Epithelial cell of prostate (primary cell): ENCODE measurements at places on chromosomes 3 and 15.

- DNase-seq: no peak
Measured at GRCh38 chr3:129025691-129026435, 24.8 kb downstream of the EFCC1 start.

DNA sequence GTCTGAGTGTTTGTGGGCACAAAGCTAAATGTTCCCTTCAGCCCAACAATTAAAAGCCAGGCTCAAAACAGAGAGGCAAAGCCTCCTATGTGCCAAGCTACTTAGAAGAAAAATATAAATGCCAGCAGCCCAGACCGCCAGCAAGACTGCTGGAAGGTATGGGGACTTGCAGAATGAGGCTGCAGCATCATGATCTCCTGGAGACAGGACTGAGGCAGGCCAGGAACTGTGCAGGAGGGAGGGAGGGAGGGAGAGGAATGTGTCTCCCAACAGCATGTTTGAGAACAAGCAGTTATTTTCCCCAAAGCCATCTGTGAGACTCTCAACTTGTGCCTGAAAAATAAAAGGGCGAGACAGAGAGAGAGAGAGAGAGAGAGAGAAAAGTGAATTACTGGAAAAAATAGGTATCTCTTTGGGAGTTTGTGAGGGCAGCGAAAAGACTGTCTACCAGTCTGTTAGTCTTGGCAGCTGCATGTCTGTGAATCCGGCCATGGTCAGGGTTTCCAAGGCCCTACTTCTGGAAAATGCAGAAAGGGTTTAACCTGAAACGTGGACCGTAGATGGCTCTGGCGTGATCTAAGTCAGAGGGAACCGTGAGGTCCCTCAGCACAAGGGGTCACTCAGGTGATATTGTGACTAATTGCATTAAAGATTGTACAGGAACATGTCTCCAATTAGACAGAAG lies 139.7 kb upstream of the COL8A1 start:
- no peak for DNase-seq

DNA sequence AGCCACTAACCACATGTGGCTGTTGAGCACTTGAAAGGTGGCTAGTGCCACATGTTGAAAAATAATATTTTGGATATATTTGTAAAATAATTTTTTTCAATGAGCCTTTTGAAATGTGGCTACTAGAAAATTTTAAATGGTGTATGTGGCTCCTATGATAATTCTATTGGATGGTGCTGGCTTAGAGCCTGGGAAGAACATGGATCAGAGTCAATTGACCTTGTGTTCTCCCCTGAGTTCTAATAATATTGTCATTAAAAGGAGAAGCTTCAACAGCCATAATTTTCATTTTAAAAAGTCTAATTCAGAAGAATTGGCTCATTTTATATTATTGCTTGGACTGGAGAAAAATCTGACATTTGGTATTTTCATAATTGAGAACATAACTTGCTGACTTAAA lies 167.3 kb downstream of the LPP start:
- no peak for DNase-seq

GRCh38 chr3:143363276-143363675 lies 243.7 kb downstream of the CHST2 start:
- DNase-seq: no peak

- DNase-seq: peak; percentile 44
Measured at GRCh38 chr3:44568561-44568960, 13.6 kb downstream of the ZKSCAN7 start.

DNA sequence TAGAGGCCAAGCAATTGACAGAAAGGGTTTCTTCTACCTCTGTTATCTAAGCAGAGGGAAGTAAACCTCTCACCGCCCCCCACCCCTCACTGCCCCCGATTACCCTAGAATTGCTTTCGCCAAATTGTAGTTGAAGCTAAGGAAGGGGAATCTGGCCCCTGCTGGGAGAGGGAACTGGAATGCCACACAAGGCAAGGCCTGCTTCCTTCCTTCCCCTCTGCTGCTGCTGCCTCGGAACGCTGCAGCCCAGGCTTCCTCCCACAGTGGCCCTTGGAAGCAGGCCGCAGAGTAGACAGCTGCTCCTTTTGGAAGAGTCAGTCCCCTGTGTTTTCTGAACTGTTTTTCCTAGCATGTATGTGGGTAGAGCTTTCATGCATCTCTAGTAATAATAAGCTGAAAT lies 21.6 kb downstream of the RLBP1 start:
- no peak for DNase-seq

DNA sequence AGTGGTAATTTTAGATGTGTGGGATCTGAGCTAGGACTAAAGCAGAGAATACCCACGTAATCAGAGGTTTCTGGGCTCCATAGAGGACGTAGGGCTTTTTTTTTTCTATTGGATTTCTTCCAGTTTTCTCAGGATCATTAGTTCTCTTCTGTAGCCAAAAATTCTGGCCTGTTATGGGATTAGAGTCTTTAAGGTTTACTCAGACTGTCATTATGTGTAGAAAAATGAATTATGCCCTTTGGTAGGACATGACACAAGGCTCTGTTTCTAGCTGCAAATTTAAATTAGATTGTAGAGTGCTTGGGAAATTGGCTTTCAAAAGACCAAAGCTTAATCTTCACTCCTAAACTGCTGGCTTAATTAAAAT lies 1.9 kb downstream of the SETD5 start:
- no peak for DNase-seq

DNA sequence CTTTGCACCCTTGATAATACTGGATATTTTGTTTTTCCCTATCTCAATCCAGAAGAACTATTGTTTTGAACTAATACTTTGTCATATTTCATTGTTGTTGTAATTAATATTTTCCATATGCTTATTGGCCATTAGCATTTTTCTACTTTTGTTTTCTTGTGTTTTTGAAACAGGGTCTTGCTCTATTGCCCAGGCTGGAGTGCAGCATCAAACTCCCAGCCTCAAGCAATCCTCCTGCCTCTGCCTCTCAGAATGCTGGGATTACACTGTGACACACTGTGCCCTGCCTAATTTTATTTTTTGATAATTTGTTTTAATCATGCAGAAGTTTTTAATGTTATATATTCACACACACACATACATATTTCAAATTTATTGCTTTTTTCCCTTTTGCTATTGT lies 3.4 kb upstream of the RPS27L start:
- DNase-seq: no peak

GRCh38 chr3:159266779-159267178 lies 464.9 kb downstream of the MFSD1 start:
- no peak for DNase-seq

DNA sequence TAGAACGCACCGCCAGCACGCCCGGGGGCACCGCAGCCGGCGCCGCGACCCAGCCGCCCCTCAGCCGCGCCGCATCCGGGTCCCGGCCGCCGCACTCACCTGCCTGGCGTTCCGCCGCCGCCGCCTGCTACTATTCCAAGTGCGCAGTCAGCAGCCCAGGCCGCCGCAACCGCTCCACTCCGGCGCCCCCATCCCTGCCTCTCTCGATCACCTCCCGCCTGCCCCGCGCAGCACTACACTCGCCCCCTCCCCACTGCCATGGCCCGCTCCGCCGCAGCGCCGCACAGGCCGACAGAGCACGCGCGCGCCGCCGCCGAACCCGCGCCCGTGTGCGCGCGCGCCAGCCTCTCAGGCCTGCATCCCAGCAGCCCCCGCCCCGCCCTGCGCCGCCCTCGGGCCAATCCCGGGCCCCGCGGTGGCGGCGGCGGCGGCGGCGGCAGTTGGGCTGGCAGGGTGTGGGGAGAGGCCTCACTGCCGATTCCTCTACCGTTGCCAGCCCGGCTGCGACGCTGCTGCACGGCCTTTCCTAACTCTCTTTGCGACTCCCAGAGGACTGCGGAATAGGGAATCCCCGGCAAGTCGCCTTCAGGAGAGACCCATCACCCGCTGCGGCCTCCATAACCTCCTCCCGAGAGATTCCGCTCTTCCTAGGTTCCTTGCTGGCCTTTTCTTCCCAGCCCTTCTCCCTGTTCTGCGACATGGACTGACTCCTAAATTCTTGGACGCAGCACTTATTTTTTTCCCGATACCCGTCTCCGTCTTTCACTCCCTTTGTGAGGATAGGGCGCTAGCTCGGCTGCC lies at the start of gene PIK3CB:
TSS of gene PIK3CB (minus strand) at position 333 of the 801 bp plus-strand sequence. CDS start 75,585 bp downstream, outside the sequence.
- no peak for DNase-seq

GRCh38 chr15:73357999-73358665 lies 10.6 kb downstream of the HCN4 start:
- no peak for DNase-seq

- no peak for DNase-seq
Measured at GRCh38 chr15:39145854-39146625, 434.8 kb upstream of the THBS1 start.

- no peak for DNase-seq
Measured at GRCh38 chr3:171804618-171805389, 5.5 kb downstream of the PLD1 start.

GRCh38 chr3:181362378-181362777 lies 349.3 kb upstream of the SOX2 start:
- peak; percentile 20 for DNase-seq

GRCh38 chr15:91291673-91292072 lies 191.6 kb downstream of the SV2B start:
- DNase-seq: no peak

DNA sequence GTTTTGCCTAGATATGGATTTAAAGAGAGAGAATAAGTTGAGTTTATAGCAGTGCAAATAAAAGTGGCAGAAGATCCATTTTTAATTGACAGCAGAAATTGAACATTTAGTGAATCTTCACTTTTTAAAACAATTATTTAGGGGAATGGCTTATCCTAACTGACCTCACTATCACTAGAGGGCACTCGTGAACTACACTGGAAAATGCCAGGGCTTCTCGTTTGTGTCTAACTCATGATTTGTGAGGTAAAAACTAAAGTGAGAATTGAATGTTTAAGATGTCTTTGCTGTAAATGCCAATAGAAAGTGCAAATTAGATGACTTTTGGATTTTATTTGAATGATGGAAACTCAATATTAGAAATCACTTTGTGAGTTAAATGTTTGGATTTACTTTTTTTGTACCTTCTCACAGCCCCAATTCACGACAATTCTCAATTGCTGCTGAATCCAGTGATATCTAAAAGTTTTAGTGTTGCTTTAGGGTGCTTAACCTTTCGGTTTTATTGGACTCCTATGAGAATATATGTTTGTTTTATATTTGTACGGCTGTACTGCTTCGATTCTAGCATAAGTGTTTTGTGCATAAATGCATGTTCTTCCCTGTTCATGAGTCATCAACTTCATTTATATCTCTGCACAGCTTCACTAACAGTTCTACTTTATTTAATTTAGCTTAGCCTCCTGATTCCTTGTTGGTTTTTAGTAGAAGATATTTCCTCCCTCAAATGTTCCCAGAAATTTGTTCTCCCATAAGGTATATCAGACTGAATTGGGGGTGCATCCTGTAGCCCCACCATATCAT lies 462.1 kb downstream of the MFSD1 start:
- DNase-seq: no peak

DNA sequence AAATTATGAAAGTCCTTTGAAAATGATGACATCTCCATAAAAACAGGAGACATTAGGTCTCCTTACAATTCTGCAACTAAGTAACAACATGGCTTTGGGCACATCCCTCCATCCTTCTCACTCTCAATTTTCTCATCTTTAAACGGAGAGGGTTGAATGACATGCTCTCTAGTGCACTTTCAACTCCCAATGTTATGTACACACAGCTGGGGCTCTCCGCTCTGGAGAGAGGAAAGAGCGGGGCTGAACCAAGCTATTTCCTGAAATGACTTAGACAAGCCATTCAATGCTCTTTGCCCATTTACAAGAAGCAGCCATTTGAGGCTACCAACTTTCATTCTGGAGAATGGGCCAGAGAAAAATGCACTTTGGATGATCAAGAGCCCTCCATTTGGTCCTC lies 144.2 kb upstream of the BNIP2 start:
- no peak for DNase-seq
